Thoracic aorta (tissue), 2 donors: ENCODE measurements at places on chromosomes 3 and 15. TPM values are rescaled to one million over a fixed set of nuclear protein-coding genes. Genes with fewer than 3 reads are reported as not detected.
A peak's percentile ranks its signal among the peaks of the same experiment; 100 is the strongest.

DNA sequence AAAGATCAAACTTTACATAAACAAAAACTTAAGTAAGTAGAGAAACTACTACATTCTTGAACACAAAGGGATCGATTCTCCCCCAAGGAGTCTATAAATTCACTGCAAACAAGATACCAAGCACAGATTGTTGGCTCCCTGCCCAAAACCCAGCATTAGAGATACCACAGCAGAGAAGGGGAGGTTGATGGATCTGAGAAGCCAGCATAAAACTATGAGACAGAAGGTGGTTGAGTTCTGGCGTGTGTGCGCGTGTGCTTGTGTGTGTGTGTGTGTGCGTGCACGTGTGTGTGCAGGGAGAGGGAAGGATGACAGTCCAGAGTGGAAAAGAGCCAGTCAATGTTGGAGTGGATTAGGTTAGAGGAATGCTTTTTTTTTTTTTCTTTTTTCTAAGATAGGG lies 143.2 kb upstream of the PRR20G start:
- DNase-seq = no peak

DNA sequence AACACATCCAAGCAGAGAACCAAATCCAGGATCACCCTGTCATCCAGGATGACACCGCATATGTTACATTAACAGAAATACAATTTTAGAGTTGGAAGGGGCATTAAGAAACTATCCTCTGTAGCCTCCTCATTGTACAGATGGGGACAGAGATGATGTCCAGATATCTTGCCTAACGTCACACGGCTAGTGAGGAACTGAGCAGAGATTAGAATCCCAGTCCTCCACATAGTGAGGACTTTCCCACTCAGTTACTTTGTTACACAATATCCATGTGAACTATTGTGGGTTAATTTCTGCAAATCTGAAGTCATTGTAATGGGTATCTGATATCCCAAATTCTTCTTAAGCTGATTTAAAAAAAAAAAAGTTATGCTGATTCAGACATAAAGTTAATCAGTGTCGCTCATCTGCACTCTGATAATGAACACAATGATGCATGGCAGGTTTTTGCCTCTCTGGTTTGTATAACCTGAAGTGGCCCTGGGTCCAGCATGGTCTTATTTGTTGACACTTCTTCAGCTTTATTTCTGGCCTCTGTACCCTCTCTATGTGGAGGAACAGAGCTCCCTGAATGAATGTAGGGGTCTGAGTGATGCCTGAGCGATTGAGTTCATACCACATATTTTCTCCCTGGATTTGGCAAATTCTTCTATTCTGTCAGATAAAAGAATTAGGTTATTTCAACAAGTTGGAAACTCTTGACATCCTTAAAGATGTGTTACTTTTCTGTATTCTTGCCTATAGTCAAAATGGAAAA lies 76.0 kb upstream of the LIMD1 start:
- no peak for DNase-seq

- no peak for DNase-seq
These were observed 229.4 kb downstream of the TPRG1 start for GRCh38 chr3:189401196-189401595.

GALNT15 gene
- total RNA-seq = 167 TPM

- peak; percentile 11 for DNase-seq
These were observed 191.6 kb downstream of the GAP43 start for GRCh38 chr3:115814778-115815380.

GRCh38 chr3:42527368-42527917 lies 25.0 kb downstream of the VIPR1 start:
- no peak for DNase-seq

- DNase-seq = no peak
These were observed 60.9 kb downstream of the MORC1 start for GRCh38 chr3:109057056-109057455.

PLIN1 gene
- total RNA-seq = 24.2 TPM

DNA sequence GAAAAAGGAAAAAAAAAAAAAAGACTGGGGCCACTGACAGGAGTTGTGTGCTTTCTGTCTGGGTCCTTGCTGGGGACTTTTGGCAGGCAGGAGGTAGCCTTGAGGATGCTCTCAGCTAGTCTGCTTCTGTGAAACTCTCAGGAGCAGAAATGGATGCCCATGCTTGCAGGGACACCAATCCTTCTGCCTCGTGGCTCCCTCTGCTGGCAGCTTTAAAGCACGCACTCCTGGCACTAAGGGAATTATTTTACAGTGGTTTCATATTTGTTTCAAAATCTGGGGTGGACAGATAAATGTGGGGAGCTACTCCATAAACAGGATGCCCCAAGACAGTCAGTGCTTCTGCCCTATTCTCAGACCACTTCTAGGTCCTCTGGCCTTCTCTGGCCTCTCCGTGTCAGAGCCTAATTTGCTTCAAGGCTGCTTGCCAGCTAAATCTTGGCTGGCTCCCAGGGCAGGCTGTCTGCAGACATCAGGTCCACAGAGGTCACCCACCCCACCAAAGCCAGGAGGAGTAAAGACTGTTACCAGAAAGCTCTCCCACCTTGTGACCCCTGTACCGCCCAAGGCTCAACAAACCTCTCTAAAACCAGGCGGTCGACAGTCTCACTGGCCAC lies 17.1 kb downstream of the TRAIP start:
- DNase-seq = peak; percentile 18

DNA sequence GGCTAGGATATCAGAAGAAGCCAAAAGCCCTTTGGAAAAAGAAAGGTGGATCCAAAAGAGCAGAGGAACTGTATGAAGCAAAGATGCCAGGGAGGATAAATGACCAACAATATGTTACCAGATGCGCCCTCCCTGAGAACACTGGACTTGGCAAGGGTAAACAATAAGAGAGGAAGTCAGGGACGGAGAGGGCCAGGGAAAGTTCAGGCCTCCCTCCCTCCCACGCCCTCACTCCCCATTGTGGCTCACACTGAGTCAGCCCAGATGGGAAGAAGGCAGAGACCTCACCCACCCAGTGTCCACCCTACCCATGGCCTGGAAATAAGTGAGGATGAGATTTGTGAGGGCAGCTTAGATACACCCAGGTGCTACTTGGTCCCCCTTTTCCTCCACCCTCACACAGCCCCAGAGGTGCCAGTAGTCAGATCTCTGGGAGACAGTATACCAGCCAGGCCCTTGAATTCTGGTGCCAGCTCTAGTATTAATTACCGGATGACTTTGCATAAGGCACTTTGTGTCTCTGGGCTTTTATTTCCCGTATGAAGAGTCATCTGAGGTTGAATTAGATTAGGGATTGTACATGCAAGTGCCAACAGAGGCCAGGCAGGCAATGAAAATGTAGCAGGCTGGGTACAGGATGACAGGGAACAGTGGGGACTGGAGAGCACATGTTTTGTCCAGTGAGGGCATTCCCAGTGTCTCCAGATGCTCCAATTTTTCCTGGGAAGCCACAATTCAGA lies 35.1 kb upstream of the FRMD4B start:
- no peak for DNase-seq

- DNase-seq = no peak
These were observed 4.3 kb downstream of the LRRFIP2 start for GRCh38 chr3:37170060-37170459.

DNA sequence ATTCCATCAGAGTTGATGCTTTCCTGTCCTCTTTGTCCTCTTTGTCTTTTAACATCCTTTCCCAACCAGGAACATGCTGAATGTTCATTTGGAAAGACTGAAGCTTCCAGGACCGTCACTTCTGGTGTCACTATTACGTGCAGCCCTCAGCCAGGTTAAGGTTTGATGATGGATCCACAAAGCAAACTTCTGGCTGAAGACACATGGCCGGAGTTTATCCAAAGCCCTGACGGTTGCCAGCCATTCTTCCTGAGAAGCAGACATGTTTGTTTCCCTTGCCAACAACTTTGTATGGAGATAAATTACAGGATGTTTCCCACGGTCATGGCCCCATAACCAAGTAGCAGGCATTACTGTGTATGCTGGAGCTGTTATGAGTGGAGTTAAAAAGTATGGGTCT lies 236.9 kb downstream of the THSD4 start:
- DNase-seq = no peak

GRCh38 chr3:170692720-170693119 lies 106.8 kb upstream of the SLC7A14 start:
- no peak for DNase-seq

DNA sequence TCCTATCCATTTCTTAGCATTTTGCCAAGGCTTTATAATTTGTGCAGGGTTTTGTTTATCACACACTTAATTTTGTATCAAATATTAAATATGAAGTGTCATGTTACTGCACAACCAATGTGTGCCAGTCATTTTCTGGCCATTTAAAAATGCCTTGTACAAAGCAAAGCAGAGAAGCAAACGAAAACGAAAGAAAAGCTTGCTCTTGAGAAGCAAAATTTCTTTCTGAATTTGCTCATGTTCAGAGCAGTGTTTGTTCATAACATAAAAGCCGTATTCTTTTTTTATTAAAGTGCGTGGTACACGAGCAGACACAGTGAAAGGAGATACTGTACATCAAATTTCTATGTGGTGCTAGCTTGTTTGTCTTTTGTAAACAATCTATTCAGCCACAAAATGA lies 792.6 kb downstream of the NAALADL2 start:
- no peak for DNase-seq

DNA sequence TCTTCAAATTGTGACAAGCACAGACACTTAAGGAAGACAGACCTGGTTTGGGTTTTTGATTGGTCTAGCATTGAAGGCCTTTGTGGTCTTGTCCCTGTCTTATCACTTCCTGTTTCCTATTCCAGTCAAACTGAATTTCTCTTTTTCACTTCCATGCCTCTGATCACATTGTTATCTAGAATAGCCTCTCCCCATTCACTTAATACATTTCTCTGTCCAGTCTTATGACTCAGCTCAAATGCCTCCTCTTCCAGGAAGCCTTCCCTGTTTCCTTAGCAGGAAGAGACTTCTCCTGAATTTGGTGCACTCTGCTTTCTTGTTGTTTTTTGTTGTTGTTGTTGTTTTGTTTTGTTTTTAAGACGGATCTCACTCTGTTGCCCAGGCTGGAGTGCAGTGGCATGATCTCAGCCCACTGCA lies 45.5 kb downstream of the LIMD1 start:
- DNase-seq = no peak

GRCh38 chr3:42701371-42702065 lies 1.1 kb downstream of the HHATL start:
- peak; percentile 12 for DNase-seq

- no peak for DNase-seq
These were observed 36.4 kb upstream of the COPB2 start for GRCh38 chr3:139425745-139426400.

DNA sequence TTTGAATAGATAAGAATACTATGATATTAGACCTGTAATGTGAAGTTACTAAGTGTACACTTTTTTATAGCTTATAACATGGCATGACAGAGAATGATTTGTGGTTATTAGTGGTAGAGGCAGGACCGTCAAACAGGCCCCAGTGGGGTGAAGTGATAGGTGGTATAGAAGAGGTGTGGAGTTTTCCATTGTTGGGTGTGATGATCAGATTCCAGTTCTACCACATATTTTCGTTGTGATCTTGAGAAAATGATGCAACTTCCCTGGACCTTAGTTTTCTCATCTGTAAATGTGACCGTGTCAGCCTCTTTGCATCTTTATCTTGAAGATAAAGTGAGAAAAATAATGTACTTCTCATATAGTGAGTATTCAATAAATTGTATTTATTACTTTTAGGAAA lies 30.3 kb upstream of the UTS2B start:
- DNase-seq = no peak

GRCh38 chr15:98390946-98391530 lies 257.3 kb upstream of the IGF1R start:
- DNase-seq = no peak

EXD1 gene
- not detected for total RNA-seq

MESP2 gene
- 1.8 TPM for total RNA-seq

- DNase-seq = no peak
These were observed 95.9 kb upstream of the ATP2B2 start for GRCh38 chr3:10601151-10601856.

DNA sequence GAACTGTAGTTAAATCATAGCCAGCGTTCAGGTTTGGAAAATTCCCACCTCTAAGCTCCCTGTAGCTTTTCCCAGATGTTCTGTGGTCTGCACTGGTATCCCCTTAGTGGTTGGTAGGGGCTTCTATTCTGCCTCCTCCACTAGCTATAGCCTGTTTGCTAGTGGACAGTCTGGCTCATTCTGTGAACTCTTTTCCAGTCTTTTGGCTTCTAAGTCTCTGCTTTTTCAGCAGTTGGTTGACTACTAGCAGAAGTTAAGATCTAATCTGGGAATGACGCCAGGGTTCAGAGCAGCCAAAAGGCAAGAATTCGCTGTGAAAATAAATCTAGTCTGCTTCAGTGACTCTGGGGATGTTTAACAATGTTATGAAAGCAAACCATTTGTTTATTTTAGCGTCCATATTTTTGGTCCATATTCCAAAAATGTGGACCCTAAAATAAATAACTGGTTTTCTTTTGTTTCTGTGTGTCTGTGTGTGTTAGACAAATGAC lies 73.7 kb upstream of the WDR72 start:
- DNase-seq = no peak

GRCh38 chr3:74331711-74332110 lies 282.7 kb downstream of the CNTN3 start:
- DNase-seq = no peak

SEMA3F gene
- total RNA-seq = 25.5 TPM

GRCh38 chr3:78838362-78838761 lies 929.4 kb downstream of the ROBO1 start:
- DNase-seq = no peak

- no peak for DNase-seq
These were observed 26.2 kb downstream of the ALDH1A2 start for GRCh38 chr15:58039079-58040035.

FSIP1 gene
- 0.14 TPM for total RNA-seq

DNA sequence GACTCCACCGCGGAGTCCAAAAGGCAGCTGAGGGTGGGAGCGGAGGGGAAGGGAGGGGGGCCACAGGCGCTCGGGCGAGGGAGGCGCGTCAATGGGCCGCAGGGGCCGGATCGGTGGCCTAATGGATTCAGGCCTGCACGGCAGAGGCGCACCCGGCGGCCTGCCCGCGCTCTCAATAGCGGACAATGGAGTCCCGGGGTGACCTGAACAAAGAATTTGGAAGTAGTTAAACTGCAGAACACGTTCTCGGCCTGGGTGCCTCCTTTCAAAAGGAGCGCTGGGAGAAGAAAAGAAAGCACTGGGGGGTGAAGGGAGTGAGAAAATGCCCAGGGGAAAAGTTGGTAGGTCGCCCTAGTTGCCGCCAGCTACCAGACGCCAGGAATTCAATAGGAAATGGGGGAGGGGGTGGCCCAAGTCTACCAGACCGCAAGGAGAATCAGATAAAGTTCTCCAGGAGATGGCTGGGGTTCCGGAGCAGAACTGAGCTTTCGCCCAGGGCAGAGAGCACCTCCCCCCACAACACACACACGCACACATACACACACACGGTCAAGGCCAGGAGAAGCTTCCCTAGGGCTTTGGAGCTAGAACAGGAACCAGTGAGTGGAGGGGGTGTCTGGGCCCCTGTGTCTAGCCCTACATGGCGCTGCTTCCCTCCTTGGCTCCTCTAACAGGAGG lies 25.8 kb upstream of the POLG start:
- no peak for DNase-seq

- no peak for DNase-seq
These were observed 47.0 kb downstream of the ZBTB20 start for GRCh38 chr3:115099986-115100571.

DNA sequence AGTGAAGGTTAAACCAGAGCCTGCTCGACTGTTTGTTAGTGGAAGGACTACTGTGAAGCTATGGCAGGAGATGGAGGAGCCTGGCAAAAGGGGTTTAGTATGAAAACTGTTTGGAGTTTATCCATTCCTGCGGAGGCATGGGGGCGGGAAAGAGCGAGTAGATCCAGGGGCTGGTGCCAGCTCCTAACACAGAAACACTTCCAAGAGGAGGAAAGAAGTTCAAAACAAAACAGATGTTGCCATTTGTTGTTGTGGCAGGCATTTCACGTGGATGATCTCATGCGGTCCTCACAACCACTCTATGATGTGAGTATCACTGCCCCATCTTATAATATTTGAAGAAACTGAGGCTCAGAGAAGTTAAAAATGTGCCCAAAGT lies 30.7 kb upstream of the KY start:
- no peak for DNase-seq
